DMS153 (cell line): ENCODE measurements at places on chromosomes 1 and 21.

- DNase-seq = no peak
Measured at GRCh38 chr1:210372491-210372890, 43.8 kb downstream of the HHAT start.

- no peak for DNase-seq
Measured at GRCh38 chr1:231751415-231751814, 124.8 kb downstream of the DISC1 start.

GRCh38 chr21:42343963-42344510, 6.8 kb downstream of the TFF2 start:
- no peak for DNase-seq

DNA sequence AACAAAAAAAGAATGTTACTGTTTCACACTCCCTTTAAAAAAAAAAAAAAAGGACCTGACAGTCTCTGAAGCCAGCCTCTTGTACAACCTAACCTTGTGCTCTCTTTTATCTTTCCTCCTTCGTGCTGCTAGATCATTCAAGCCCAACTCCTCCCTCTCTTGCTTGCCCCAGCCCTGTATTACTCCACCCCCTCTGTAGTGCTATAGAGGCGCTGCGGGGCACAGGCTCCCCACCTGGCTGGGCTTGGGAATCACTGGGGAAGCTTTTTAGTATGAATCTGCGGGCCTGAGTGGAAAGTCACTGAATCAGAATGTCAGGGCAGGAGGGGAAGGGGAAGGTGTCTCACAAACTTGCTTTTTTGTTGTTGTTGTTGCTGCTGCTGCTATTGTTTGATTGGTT, 383.7 kb upstream of the CAMK1G start:
- DNase-seq = no peak

DNA sequence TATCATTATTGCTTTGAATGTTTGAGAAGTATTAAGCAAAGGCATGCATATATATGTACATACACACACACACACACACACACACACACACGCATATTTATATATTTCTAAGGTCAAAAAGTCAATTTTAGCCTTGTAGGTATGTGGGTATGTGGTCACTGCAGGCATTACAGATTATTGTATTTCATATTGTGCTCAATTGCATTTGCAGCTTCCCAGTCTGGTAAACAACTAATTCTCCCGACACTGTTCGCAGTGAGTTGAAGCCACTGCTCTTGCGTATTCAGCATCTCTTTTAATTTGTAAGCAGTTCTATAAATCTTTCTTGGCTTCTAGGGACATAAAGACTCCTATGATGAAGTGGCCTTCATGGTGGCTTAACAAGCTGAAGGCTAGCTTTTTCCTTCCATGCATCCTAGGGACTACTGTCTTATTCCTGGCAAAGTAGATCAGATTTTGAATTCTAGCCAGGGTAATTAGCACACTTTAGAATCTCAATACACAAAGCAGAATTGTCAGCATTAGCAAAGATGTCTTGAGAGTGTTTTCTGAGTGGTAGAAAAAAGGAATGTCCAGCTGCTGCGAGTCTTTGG, 368.6 kb upstream of the NEGR1 start:
- DNase-seq = no peak
